ENCODE measurements at places on chromosomes 16 and 17.

GRCh38 chr16:2092866-2093265, 42.8 kb downstream of the PKD1 start:
- no peak for DNase-seq

- DNase-seq = no peak
These were observed 15.7 kb downstream of the RHBDF2 start for GRCh38 chr17:76485569-76485968.

DNA sequence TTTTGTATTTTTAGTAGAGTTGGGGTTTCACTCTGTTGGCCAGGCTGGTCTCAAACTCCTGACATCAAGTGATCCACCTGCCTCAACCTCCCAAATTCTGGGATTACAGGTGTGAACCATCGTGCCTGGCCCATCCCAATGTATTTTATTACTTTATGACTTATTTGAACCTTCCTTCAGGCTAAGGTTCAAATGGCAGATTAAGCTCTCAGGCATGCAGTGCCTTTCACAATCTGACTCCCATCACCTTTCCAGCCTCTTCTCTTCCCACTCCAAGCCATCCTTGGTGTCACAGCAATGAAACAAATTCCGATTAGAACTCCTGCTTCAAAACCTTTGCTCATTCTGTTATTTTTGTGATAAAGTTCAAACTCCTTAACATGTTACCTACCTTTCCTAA, 26.6 kb upstream of the YPEL2 start:
- DNase-seq = no peak

- DNase-seq = no peak
These were observed 22.2 kb downstream of the KRT23 start for GRCh38 chr17:40915199-40915661.

All from HuH-7 (cell line).